SHP77 (cell line): ENCODE measurements at places on chromosomes 13 and 19.

DNA sequence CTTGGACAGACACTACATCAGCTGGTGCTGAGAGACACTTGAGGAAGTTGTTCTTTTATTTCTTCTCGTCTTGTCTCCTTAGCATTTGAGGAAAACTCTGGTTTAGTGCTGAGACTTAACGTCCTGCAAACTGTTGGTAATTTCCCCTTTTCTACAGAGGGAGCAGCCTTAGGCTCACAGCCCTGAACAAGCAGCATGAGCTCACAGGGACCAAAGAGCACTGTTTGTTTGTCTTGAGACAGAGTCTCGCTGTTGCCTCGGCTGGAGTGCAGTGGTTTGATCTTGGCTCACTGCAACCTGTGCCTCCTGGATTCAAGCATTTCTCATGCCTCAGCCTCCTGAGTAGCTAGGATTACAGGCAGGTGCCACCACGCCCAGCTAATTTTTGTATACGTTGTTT lies 5.5 kb downstream of the ZNF805 start:
- no peak for DNase-seq

GRCh38 chr19:12932392-12933286 lies 872 bp downstream of the FARSA start:
- no peak for DNase-seq

DNA sequence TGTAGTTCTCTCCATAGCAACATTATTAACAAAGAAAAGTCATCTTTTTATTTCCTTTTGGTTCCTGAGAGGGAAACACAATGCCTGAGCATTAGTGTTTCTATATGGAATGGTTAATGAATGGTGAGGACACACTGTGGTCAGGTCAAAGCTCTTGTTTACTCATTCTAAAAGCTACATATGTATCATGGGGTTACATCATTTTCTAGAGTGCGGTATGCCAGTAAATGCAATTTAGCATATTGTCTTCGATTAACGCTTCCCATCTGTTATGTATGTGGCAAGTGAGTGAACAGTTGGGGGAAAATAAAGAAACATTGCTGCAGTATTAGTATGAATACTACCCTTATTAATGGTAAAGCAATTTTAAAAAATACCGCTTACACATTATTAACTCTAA lies 1152.2 kb upstream of the SPRY2 start:
- no peak for DNase-seq

- DNase-seq = no peak
Observed at GRCh38 chr13:59885076-59885475, 278.7 kb downstream of the DIAPH3 start.

DNA sequence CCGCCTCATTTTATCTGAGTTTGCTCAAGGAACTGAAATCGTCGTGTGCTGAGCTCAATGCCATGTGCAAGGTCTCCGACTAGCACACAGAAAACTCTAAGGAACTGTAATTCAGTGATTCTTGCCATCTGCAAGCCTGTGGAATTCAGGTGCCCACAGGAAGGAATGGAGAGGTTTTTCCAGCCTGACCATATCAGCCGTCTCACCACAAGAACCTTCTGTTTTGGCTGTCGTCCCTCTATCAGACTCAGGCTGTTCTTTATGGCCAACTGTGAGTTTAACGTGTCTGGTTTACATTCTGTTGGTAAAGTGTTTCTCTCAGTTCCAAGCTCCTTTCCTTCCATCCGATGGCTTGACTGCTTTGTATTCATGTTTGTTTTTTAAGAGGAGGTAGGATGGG lies 293.5 kb downstream of the SPRY2 start:
- no peak for DNase-seq

GRCh38 chr13:98310485-98311199 lies 133.6 kb upstream of the RNF113B start:
- no peak for DNase-seq

DNA sequence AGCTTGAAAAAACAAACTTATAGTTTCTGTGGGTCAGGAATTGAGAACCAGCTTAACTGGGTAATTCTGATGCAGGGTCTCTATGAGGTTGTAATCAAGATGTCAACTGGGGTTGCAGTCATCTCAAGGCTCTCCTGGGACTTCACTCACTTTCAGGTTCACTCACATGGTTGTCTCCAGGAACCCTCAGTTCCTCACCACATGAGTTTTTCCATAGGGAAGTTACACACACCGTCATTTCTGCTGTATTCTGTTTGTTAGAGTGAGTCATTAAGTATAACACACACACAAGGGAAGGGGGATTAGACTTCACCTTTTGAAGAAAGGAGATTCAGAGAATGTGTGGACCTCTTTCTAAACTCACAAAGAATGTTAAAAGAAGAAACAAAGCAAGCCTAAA lies 34.9 kb upstream of the MLNR start:
- DNase-seq = no peak

DNA sequence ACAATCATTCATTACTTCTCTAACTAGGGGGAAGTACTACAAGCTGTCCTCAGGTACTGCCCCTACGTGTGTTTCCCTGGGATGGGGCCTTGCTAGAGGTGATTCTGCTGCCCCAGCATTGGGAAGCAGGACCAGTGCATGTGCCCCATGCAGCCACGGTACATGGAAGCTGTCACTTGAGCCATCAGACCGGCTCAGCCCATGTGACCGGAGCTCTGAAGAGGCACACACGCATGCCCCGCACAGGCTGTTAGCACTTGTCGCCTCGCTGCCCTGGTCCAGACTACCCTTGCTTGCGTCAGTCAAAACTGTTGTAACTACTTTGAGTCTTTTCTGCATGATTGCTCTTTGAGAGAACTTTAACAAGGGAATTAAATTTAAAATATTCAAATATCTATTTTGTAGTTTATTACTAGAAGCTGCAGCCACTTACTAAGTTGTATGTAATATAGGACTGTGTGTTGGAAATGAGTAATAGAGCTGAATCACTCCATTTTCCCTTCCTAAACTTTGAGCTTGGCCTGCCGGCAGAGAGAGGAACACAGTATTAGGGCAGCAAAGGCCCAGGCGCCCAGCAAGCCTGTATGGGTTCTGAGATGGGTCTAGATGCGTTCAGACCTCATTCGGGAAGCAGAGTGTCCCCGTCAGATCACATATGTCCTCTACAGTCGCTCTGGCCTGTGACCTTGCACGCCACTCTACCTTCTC lies 42.2 kb downstream of the DHRS12 start:
- DNase-seq = no peak

DNA sequence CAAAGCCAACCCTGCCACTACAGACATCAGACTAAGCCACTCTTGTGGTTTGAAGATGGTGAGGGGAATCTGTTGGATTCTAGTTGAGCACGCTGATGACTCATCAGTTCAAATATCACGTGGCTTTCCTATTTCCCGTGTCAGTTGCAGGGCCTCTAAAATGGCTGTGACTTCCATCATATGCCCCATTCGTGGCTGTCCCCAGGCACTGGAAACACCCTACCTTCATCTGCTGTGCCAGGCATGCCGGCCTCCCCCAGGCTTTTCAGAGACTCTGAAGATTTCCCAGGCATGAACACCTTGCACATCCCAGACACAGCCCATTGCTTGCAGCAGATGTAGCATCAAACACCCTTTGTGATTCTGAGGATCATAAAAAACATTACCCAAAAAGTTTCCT lies 659.9 kb downstream of the UQCRFS1 start:
- DNase-seq = no peak

- DNase-seq = no peak
Observed at GRCh38 chr19:4115050-4115817, 8.7 kb downstream of the MAP2K2 start.

GRCh38 chr19:34120846-34121639 lies 51.3 kb upstream of the LSM14A start:
- DNase-seq = peak; percentile 14

- no peak for DNase-seq
Observed at GRCh38 chr19:653425-653824, 9.6 kb downstream of the RNF126 start.

GRCh38 chr13:43071824-43072223 lies 48.4 kb downstream of the DNAJC15 start:
- DNase-seq = no peak

DNA sequence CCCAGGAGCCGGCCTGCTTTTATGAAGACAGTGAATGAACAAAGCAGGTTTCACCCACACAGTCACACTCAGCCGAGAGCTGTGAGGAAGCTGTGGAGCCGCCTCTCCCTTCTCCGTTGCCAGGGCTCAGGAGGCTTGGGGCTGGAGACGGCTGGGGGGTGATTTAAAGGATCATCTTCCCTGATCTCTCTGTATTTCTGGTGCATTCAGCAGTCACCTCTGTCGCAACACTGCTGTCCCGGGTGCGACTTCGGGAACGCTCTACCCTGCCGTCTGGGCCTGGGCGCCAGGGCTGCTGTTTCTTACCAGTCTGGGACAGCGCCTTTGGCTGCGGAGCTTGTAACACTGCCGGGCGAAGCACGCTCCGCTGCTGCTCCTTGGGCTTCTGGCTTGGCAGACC lies 18.1 kb downstream of the CAPS start:
- DNase-seq = no peak

- no peak for DNase-seq
Observed at GRCh38 chr19:36418287-36419001, at the start of gene ZFP82. ZFP82 (minus strand) TSS chr19:36418644; CDS start chr19:36409789, 8,855 bp downstream.

- DNase-seq = no peak
Observed at GRCh38 chr19:4042731-4043082, 24.0 kb downstream of the ZBTB7A start.

DNA sequence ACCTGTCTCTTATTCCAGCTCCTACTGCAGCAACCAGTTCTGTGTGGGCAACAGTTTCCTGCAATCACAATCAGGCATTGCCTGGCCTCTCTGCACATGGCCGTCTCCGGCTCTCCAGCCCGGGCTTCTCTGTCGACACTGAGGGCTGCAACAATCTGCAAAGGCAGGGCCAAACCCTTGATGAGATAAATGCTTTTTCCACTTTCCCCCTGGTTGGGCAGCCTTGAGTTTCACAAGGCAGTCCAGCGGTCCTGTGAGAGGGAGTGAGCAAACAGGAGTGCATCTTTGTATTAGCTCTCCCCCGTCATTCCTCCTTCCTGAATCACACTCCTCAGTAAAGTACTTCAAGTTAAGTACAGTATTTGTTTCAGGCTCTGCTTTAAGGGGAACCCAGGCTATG lies 40.7 kb upstream of the VWA8 start:
- no peak for DNase-seq

GRCh38 chr13:50905256-50905655 lies 4.3 kb upstream of the RNASEH2B start:
- DNase-seq = no peak

- no peak for DNase-seq
Observed at GRCh38 chr13:79307866-79308298, 98.2 kb downstream of the RBM26 start.

DNA sequence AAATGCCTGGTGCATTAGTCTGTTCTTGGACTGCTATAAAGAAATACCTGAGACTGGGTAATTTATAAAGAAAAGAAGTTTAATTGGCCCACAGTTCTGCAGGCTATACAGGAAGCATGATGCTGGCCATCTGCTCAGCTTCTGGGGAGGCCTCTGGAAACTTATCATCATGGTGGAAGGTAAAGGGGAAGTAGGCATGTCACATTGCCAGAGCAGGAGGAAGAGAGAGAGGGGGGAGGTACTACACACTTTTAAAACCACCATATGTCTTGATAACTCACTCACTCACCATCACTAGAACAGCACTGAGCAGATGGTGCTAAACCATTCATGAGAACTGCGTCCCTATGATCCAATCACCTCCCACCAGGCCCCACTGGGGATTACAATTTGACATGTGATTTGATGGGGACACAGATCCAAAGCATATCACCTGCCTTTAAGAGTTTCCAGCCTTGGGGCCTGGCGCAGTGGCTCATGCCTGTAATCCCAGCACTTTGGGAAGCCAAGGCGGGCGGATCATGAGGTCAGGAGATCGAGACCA lies 219.0 kb downstream of the KATNAL1 start:
- DNase-seq = no peak

DNA sequence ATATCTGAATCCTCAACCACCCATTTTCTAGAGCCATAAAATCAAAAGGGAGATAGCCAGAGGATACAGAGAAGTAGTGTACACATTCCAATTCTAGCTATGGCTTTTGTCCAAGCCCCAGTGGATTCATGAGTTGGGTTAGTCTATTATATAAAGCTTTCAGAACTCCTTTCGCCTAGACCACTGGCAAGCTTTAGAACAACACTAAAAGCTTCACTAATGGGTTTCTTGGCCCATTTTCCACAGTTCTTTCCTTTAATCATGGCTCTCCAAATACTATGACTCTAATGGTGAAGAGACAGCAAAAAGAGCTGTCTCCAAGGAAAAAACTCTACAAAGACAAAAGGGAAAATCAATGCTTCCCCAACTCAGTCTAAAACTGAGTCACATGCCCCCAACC lies 48.2 kb upstream of the SLITRK5 start:
- no peak for DNase-seq

DNA sequence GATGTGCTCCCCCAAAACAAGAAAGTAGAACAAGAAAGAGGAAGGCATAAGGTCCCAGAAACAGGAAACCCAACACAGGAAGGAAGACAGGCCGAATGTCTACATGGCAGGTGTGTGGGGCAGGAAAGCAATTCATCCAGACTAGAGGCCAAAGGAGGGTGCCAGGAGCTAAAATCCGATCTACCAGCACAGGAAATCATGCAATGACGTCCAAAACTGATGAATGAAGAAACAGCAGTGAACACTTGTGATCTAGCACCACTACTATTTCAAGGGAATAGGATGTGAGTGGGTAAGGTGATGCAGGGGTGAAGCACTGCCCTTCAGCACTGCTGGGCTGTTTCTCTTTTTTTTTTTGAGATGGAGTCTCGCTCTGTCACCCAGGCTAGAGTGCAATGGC lies 59.1 kb downstream of the DOCK9 start:
- no peak for DNase-seq

DNA sequence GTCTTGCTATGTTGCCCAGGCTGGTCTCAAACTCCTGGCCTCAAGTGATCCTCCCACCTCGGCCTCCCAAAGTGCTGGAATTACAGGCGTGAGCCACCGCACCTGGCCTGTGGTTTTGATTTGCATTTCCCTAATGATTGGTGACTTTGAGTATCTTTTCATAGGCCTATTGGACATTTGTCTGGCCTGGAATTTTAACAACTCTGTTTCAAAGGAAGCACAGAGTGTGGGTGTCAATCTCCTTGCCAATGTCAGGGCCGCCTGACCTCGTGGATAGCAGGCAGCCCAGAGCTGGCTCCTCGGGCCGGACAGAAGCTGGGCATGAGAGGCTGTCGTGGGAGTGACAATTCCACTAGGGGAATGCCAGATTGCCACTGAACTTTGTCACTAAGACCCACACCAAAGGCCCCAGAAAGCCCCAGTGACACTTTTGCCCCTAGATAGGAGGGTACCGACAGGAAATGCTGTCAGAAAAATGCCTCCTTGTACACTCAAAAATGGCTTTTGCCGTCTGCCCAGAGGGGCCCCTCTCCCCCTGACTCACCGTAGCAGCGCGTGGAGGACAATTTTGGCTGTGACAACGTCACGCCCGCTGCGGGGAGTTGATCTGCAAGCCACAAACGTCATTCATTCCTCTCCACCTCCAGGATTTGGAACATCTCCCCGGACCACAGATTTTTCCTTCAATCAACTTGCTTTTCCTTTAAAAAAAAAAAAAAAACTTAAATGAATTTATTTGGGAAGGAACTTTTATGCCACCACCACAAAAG lies 11.7 kb upstream of the ADGRE5 start:
- no peak for DNase-seq

GRCh38 chr19:53332484-53332883 lies 1.1 kb upstream of the ZNF845 start:
- no peak for DNase-seq

- peak; percentile 75 for DNase-seq
Observed at GRCh38 chr19:52923778-52924593, 758 bp upstream of the ZNF888 start.
